ENCODE measurements at places on chromosomes 5 and 9. TPM values are rescaled to one million over a fixed set of nuclear protein-coding genes. Genes with fewer than 3 reads are reported as not detected.

GRCh38 chr9:76901801-76902200, 4.1 kb downstream of the PRUNE2 start:
- H3K27me3 ChIP-seq, result peaks cover 5% of the 10 kb centered on the region
- no peaks in the 10 kb centered on the region for H3K36me3 ChIP-seq
- no peak overlapping the region for H3K4me3 ChIP-seq

DNA sequence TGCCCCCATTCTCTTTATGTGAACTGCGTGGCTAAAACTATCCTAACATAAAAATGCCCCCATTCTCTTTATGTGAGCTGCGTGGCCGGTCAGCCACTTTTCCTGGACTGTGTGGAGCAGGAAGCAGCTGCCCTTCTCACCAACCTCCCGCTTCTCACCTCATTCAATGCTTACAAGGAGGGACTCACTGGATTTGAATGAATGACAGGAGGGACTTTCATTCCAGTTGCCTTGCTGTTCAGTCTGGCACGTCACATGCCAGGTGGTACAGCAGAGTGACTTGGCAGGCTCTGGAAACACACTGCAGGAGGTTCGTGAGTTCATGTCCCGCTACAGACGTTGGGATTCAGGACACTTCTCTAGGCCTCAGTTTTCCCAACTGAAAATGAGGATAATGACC, 60.2 kb upstream of the NFIL3 start:
- no peak overlapping the region for H3K4me3 ChIP-seq
- H3K4me1 ChIP-seq, result no peaks in the 10 kb centered on the region
- H3K27me3 ChIP-seq, result no peaks in the 10 kb centered on the region
- no peak for DNase-seq

ZNF169 gene
- total RNA-seq, result 10.0 TPM

DNA sequence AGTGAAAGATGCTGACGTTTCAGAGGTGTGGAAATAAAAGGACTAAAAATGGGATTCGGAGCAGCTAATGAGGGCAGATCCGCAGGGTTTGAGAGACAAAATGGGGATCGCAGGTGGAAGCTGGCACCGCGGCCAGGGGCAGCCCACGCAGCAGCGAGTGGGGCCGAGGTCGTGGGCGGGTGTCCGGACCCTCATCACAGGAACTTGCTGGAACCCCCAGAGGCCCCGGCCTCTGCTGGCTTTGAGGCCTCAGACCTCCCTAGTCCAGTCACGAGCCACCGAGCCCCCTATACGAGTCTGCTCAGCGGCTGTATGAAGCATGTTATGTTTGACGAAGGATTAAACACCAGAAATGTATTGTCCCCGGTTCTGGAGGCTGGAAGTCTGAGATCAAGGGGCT, 45.8 kb upstream of the FCN1 start:
- H3K4me1 ChIP-seq, result no peaks in the 10 kb centered on the region
- H3K4me3 ChIP-seq, result no peak overlapping the region
- no peak overlapping the region for H3K27ac ChIP-seq
- H3K36me3 ChIP-seq, result no peaks in the 10 kb centered on the region
- H3K27me3 ChIP-seq, result no peaks in the 10 kb centered on the region

DNA sequence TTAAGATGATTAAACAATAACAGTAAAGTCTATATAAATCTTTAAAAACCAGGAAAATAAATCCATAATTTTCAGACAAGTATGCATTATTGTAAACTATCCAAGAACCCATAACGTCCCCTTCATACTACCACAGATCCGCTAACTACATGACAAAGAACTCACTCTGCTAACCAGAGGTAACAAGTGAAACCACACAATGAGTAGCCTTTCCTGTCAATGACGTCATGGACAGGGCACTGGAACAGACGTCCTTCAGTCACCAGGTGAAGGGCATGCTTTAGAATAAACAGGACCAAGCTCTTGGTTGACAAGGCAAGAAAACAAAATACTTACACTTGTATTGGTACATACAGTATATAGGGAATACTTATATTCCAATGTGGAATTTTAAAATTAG, 45.2 kb downstream of the RNF130 start:
- no peak for DNase-seq
- H3K4me3 ChIP-seq, result no peak overlapping the region
- no peak overlapping the region for H3K27ac ChIP-seq
- no peaks in the 10 kb centered on the region for H3K36me3 ChIP-seq

- no peaks in the 10 kb centered on the region for H3K36me3 ChIP-seq
- H3K4me3 ChIP-seq, result no peak overlapping the region
- H3K27ac ChIP-seq, result no peak overlapping the region
- no peaks in the 10 kb centered on the region for H3K27me3 ChIP-seq
Measured at GRCh38 chr5:43437062-43437660, 25.0 kb upstream of the CCL28 start.

INSL6 gene
- not detected for total RNA-seq

- no peaks in the 10 kb centered on the region for H3K4me1 ChIP-seq
- no peaks in the 10 kb centered on the region for H3K36me3 ChIP-seq
- no peak overlapping the region for H3K4me3 ChIP-seq
- no peak overlapping the region for H3K27ac ChIP-seq
- no peak for DNase-seq
Measured at GRCh38 chr5:169071-169727, 22.1 kb upstream of the LRRC14B start.

DNA sequence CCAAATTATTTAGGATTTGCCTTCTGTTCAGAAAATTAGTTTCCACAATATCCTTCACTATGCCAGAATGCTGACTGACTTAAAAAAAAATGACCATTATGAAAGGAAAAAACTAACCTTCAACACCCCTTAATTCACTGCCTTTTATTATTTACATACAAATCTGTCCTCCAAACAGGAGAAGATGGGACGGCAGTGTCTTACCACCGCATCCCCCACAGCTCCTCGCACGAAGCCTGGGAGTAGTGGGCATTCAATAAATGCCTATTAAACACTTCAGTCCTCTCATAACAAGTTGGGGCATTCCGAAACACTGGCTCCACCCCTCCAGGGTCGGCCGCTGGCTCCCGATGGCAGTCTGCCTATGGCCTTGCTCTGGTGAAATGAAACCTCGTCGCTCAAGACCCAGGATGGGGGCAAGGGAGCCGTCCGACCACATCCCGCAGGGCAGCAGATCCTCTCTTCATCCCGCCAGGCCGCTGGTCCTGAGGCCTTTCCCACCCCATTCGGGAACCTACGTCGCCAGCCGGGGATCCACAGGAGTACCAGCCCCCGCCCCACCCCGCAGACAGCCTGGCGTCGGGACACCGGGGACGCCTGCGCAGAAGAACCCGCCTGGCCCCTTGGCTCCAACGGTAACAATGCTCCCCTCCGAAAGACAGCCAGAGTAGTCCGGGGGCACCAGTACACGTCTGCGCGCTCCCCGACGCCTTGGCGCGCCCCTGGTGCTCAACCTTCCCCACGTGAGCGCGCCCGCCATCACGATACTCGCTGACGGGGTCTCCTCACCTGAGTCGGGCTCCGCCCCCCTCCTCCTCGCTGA, 613 bp downstream of the ZBTB5 start:
- H3K27me3 ChIP-seq, result no peaks in the 10 kb centered on the region
- H3K4me3 ChIP-seq, result peak overlapping the region; percentile 93
- H3K4me1 ChIP-seq, result peaks cover 7% of the 10 kb centered on the region
- peak; percentile 80 for DNase-seq
- peak overlapping the region; percentile 96 for H3K27ac ChIP-seq
- no peaks in the 10 kb centered on the region for H3K36me3 ChIP-seq

- no peaks in the 10 kb centered on the region for H3K4me1 ChIP-seq
- no peak overlapping the region for H3K27ac ChIP-seq
- no peaks in the 10 kb centered on the region for H3K36me3 ChIP-seq
- H3K27me3 ChIP-seq, result no peaks in the 10 kb centered on the region
- DNase-seq, result no peak
Measured at GRCh38 chr9:122192261-122192875, 32.7 kb downstream of the MORN5 start.

All from colonic mucosa (tissue), 4 donors.